ENCODE measurements at places on chromosomes 12 and 14.
A peak's percentile ranks its signal among the peaks of the same experiment; 100 is the strongest.

- no peak for DNase-seq
Observed at GRCh38 chr14:49950275-49951228, 57.7 kb downstream of the ARF6 start.

DNA sequence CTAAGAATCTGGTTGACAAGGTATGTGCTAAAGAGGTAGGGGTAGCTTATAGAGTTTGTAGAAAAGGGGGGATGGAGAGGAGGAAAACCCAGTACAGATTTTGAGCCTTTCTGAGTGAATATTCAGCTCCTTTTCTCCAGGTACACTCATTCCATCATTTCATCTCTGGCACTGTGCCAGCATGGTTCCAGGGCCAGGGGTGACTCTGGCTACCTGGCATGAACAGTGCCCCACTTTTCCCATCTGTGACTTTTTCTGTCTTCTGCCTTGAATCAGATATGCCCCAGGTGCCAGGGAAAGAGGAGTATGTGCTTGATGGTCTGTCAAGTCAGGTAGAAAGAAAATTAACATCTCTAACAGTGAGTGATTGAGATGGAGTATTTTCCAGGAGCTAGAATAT is 175.7 kb downstream of the CACNA1C start:
- DNase-seq = no peak

DNA sequence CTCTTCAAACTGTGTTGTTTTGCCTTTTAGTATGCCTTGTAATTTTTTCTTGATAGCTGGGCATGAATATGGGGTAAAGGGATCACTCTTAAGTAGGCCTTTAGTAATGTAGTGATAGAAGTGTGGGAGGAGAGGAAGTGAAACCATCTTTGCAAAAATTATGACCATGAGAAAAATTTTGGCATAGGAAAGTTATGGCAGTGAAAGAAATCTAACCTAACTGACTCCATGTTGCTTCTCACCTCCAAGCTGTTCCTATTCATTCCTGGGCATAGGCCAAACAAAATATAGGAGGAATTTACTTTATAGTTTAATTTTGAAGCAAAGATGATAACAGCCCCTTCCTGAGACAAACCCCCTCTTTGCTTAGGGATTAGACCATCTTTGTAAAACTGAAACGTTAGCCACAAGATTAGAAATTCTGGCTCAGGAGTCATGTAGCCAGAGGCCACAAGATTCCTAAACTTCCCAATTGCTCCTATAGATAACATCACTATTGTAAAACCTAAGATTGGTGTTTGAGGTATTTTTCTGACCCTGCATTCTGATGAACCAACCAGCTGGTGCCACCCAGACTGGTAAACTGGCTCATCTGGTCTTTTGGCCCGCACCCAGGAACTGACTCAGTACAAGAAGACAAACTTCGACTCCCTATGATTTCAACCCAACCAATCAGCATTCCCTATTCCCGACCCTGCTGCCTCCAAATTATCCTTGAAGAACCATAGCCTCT is 45.8 kb downstream of the CRADD start:
- peak; percentile 67 for DNase-seq

GRCh38 chr14:77319422-77319821 is 1.3 kb downstream of the POMT2 start:
- DNase-seq = no peak

GRCh38 chr14:80523518-80524117 is 312.3 kb upstream of the DIO2 start:
- DNase-seq = no peak

GRCh38 chr14:92493492-92493891 is 20.1 kb upstream of the RIN3 start:
- no peak for DNase-seq

DNA sequence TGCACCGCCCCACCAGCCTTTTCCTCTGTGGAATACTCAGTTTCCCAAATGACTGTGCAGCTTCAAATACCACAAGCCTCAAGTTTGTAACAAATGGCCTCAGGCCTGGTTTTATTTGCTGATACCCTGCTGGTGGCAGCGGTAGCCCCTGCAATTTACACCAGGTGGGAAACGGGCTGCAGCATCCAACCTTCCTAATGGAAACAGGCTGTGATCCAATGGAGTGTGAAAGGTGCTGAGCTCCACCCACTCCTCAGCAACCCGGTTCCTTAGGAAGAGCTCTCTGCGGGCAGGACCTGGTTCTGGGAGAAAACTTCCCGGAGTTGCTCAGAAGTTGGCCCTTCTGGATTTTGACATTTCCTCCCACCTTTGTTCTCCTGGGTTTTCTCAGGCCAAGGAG is 41.7 kb upstream of the LTA4H start:
- DNase-seq = no peak

- DNase-seq = no peak
Observed at GRCh38 chr12:19957308-19958125, 410.8 kb upstream of the PDE3A start.

DNA sequence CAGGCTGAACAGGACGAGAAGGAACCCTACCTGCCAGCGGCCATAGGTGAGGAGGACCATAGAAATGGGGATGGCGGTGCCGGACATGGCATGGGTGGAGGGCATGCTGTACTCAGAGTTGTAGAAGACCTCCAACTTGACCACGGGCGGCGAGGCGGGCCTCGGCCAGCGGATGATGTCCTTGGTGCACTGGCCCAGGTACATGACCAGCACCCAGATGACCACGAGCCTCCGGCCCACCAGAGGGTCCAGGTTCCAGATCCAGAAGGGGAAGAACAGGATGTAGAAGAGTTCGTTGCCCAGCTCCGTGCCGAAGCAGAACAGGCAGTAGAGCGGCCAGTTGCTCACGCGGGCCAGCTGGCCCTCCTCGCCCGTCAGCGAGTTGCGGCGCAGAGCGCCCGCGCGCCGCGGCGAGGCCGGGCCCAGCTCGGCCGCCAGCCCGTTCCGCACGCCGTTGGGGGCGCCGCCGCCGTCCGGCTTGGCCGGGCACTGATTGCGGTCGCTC is 582 bp downstream of the SGPP1 start:
- no peak for DNase-seq

DNA sequence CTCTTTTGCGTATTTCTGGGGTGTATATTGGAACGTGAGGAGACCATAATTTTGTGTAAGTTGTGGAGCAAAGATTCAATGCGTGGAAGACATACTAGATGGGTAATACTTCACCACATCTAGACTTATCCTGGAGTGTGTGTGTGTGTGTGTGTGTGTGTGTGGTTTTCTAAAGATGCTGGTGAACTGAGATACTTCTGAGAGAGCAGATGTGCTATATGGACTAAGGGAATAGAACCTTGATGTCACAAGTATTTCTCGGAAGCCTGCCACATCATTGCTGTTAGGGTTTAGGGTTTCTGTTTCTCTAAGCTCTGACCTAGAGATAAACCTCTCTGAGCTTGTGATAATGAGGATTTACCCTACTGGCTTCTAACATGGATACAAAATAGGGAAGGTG is 138.8 kb downstream of the DACT1 start:
- DNase-seq = no peak

DNA sequence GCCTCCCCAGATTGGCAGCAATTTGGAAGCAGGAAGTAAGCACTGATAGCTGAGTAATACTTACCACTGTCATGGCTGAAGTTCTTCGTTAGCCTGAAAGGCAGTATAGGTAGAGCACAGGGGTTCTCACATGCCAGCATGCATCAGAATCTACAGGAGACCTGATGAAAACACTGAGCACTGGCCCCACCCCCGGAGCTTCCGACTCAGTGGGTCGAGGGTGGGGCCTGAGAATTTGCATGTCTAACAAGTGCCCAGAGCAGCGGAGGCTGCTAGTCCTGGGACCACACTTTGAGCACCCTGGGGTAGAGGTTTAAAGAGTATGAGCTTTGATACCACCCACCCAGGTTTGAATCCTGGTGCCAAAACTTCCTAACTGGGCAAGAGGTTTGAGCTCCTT is 89.6 kb downstream of the FBXW8 start:
- no peak for DNase-seq

DNA sequence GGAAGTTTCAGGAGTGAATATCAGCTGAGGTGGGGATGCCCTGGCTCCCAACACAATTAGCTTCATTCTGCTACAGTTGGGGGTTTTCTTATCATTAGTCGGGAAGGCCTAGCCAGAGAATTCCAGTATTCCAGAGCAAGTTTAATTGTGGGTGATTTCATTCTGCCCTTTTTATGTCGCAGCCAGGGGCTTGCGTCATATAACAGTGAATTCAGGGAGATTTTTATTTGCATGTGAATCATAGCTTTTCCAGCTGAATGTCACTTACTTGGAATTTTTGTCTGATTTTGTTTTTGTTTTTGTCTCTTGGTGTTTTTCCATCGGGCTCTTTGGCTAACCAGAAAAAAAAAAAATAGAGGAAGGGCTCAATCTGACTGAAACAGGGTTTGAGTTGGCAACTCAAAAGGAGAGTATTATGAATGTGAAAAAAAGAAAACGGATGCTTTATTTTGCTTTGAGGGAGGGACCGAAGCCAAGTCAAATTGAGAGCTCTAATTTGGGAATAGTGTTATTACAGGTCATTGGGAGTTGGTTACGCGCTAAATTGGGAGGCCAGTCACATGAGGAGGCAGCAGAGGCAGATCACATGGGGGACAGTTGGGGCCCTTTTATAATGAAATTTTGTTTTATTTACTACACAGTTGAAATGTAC is 119.4 kb downstream of the SAMD4A start:
- DNase-seq = no peak

GRCh38 chr14:89540009-89540829 is 123.2 kb upstream of the FOXN3 start:
- DNase-seq = no peak

DNA sequence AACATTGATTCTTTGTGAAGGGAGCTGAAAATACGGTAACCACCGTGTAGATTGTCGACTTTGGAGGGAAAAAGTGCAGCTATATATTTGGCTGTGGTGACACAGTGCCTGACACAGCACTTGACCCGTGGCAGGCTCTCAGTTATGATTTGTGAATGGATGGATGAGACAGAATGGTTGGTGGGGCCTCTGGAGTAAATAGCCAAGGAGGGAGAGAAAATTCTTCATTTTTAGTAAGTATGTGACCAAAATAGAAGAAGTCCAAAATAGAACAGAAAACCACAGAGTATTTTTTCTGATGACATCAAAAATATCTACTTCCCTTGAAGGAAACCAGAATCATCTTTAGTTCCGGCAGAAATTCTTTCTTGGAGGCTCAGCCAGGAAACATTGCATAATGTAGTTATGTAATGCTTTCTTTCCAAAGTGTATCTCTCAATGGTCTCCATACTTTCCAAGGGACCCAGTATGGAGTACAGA is 82.0 kb upstream of the WSCD2 start:
- DNase-seq = peak; percentile 92

DNA sequence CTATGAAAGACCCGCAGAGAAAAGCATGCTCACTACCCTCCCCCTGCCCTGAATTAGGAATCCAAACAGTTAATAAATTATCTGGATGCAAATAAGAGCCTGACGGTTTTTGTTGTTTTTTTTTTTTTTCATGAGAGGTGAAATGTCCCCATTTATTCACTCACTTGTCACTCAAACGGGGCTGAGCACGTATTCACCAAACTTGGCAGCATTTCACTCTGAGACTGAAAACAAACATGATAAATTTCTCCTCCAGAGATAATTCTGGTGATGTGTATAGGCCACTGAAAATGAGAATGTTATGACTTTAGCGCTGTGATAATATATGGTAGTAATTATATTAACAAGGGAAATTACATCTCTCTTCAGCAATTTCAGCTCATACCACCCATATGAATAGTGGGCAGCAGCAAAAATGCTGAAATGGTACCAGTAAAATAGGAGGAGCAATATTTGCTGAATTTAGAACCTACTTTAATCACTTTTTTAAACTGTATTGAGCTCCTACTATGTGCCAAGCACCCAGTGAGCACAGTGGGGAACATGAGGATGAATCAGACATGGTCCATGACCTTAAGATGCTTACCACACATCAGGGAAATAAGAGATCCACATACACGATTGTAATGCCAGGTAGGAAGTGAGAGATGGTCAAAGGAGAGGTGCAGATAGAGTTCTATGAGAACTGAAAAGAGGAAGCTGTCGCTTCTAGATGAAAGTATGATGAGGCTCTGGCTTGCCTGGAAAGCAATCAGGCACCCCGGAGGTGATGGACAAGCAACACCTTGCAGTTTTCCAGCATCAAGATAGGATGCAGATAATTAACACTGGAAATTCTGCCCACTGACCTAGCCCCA is 286.5 kb upstream of the TMPO start:
- no peak for DNase-seq

DNA sequence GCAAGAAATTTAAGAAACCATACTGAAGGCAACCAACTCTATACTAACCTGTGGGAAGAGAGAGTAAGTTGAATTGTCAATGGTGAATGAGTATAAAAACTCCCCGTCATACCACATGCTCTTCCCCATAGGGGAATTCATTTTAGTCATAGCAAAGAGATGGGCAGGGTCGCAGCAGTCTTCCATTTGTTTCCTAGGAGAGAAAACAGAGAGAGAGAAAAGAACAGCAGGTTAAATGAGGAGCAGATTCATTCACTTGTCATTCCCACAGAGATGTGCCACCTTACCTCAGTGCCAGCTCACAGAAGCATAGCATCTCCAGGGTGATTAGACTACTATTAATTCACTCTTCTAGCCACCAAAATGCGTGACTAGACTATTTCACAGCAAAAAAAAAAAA is 47.4 kb downstream of the ST8SIA1 start:
- no peak for DNase-seq

DNA sequence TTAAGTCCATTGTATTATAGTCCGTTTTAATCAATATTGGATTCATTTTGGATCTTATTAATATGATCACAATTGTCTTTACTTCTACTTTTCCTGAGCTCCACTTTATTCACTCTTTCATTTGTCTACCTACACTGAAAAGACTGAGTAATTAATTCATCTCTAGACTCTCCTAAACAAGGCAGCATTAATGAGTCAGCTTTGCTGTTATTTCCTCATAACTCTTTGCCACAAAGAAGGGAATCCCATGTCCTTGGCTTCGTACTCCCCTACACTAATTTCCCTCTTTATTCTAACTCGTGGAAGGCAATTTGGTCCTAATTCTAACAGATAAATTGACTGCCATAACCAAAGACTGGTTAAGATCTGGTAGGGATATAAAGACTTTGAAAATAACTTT is 91.9 kb downstream of the ARMH4 start:
- DNase-seq = no peak

GRCh38 chr14:26794731-26795130 is 196.9 kb upstream of the NOVA1 start:
- no peak for DNase-seq

Measured in MV-4-11 (cell line).